Mucosa of gallbladder (tissue), 1 donor: ENCODE measurements at places on chromosomes 5 and 9. TPM values are rescaled to one million over a fixed set of nuclear protein-coding genes. Genes with fewer than 3 reads are reported as not detected.

Gene ITK
- 6.0 TPM for total RNA-seq

Gene SLC6A19
- 179 TPM for total RNA-seq

Gene MEGF10
- 0.63 TPM for total RNA-seq

Gene RETREG1
- 63.7 TPM for total RNA-seq

Gene MEIKIN
- not detected for total RNA-seq

Gene PCSK5
- total RNA-seq = 78.9 TPM

Gene CDKN2B-AS1
- total RNA-seq = 0.55 TPM

Gene ARL14EPL
- not detected for total RNA-seq

Gene EGFLAM
- 4.3 TPM for total RNA-seq

Gene QRFP
- not detected for total RNA-seq

Gene RMI1
- 7.5 TPM for total RNA-seq

Gene SPAG8
- 4.6 TPM for total RNA-seq

Gene TEX10
- total RNA-seq = 10.2 TPM

Gene TTC39B
- total RNA-seq = 30.2 TPM

Gene TRIP13
- total RNA-seq = 0.92 TPM

Gene CTXN3
- total RNA-seq = not detected

Gene BTNL8
- total RNA-seq = 47.3 TPM

Gene CDKN2A
- total RNA-seq = 1.9 TPM

Gene SAXO1
- total RNA-seq = 0.03 TPM

DNA sequence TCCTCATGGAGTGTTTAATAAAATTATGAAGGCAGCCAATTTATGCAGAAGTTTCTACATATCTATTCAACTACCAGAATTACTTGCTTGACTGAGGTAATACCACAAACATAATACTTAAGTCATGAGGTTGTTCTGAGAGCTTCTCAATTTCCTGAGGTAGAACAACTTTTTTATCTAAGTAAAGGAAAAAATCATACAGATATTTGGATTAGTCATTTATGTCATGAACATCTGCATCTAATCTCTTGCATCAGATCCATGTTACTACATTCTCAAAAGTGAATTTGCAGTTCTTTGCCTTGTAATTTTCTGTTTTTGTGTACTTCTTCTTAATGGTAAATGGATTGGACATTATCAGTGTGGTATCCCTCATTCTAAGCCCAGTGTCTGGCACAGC, 60.4 kb upstream of the RGMB start:
- DNase-seq = no peak

GRCh38 chr5:40030661-40031060, 605.9 kb upstream of the DAB2 start:
- DNase-seq = no peak

- no peak for DNase-seq
Observed at GRCh38 chr5:94571415-94571814, 47.0 kb downstream of the KIAA0825 start.

GRCh38 chr5:160213537-160213936, 15.8 kb upstream of the FABP6 start:
- DNase-seq = no peak

- no peak for DNase-seq
Observed at GRCh38 chr9:132037458-132037857, 42.2 kb downstream of the MED27 start.

DNA sequence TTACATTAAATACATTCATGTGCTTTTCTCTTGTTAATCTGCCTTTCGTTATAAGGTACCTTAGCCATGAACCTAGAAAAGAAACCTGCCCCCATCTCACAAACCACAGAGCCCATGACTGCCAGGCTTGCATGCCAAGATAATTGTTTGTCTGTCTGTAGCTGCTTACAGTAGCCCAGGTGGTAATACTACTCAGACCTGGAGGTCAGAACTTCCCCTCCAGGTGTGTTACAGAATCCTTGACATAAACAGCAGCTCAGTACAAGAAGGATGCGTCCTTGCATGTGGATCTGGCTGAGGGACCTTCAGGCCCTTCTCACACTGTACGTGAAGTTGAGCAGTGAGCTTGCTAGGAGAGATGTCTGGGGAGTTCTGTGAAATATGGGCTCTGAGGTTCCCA, 291.4 kb downstream of the CSNK1G3 start:
- no peak for DNase-seq

DNA sequence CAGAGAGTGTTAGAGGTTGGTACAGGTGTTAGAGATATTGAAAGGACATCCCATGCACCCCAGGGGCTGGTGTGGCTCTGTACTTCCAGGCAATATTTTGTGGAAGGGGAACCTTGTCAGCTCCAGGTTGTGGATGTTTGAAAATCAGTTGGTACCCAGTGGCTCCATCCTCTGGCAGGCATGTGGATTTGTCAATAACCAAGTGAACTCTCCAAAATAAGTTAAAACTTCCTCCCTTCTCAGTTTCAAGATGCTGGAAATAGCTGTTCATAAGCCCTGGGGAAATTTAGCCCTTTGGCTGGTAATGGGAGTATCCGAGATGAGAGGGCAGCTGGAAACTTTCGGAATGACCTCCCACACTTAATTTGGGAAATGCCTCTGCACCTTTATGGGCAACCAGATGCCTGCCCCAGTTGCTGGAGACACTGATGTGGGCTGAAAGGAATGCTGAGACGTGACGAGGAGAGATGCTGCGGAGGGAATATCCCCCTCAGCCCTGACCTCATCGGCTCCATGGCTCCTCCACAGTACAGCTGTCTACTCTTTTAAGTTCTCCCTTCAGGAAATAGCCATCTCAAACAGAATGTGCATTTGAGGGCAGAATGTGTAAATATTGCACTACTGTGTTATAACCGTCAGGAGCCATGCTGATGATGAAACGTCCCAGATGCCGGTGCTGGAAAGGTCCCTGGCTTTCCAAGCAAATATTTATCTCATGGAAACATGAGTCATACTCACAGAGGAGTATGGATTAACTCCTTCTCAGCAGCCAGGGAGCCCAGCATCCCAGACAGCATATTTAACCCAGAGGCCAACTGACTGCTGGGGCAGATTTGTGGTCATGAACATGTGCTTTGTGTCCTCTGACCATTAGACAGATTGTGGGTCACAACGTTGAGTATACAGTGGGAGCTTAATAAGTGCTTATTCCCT, 29.5 kb downstream of the TGFBI start:
- DNase-seq = peak; percentile 82

DNA sequence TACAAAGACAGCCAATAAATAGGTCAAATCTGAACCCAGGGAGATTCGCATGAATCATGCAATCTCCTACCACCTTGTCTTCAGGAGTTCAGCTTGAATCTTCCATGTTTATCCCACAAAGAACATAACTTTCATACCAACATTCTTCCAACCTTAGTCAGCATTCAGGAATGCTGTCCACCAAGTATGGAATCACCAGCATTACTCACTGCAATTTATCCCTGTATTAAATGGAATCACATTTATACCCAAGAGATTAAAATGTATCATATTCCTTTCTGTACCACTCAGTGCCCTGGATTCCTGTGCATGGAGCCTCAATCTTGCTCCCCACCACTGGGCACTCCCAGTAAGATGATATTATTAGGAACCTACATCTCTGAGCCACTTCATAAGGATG, 162.6 kb downstream of the GLIS3 start:
- DNase-seq = peak; percentile 45

DNA sequence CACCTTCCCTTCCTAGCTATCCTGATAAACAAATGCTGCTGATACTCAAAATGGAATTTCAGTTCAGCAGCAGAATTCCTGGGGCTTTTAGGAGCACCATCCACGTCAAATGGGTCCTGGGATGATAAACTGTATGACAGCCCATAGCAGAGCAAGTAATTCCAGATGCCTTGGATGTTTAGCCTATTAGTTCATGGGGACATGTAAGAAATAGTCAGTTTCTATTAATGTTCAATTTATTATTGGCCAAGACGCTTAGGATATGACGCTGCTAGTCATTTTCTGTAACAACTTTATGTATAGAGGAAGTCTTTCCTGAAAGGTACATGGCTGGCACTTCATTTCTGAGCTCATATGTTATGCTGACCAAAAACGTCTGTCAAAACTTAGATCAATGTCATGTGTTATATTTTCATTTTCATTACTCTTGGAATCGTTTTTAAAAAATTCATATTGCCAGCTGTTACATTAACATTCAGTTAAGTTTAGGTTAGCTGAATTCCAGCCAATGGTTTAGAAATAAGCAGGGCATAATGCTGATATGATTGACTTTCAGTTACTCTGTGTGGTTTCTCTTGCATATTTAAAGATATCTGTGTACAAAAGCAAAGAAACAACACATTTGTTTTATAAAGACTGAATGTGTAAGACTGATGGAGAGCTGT, 243.8 kb downstream of the CSNK1G3 start:
- DNase-seq = no peak
